Thyroid gland (tissue), 4 donors: ENCODE measurements at places on chromosomes 16 and 17. TPM values are rescaled to one million over a fixed set of nuclear protein-coding genes. Genes with fewer than 3 reads are reported as not detected.

The NPIPB4 gene
- 23.8 TPM for total RNA-seq

The MYH11 gene
- 28.8 TPM for total RNA-seq

The ARL4D gene
- 57.4 TPM for total RNA-seq

The TMEM220 gene
- 17.6 TPM for total RNA-seq

The PLXDC1 gene
- total RNA-seq, result 8.2 TPM

The HBA2 gene
- 32.6 TPM for total RNA-seq

The SHCBP1 gene
- not detected for total RNA-seq

The SNAI3 gene
- total RNA-seq, result 1.2 TPM

The ADAD2 gene
- total RNA-seq, result 0.54 TPM

The PLD2 gene
- total RNA-seq, result 10.7 TPM

The RNF112 gene
- 2.8 TPM for total RNA-seq

GRCh38 chr16:16144416-16144815, 78.9 kb downstream of the ABCC6 start:
- H3K27me3 ChIP-seq, result no peaks in the 10 kb centered on the region
- H3K27ac ChIP-seq, result peak overlapping the region; percentile 73
- H3K4me1 ChIP-seq, result peaks cover 39% of the 10 kb centered on the region

DNA sequence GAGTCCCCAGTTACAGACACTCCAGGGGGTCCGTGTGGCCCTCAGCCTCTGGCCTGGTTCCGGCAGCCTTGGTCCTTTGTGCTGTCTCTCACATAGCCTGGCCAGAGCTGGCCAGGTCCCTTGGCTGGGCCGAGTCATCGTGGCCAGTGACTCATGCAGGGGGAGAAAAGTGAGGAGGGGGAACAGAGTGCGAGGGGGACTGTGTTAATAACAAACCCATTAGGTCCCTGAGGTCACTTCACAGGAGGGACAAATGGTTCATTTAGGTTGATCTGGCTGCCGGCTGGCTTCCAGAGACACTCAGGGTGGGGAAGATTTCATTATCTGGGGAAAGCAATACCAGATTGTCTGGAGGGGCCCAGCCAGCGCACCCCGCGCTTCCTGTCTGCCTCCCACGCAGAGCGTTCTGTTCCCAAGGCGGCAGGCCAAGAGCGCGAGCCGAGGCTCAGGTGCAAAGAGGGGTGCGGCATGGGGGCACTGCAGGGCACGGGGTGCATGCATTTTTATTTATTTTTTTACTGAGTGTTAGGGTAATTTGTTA, 223.1 kb downstream of the SEC14L1 start:
- H3K4me3 ChIP-seq, result no peak overlapping the region
- H3K27ac ChIP-seq, result no peak overlapping the region
- DNase-seq, result no peak

- peaks cover 22% of the 10 kb centered on the region for H3K4me1 ChIP-seq
- no peak overlapping the region for H3K4me3 ChIP-seq
- H3K27ac ChIP-seq, result no peak overlapping the region
- no peak for DNase-seq
- no peaks in the 10 kb centered on the region for H3K27me3 ChIP-seq
- H3K36me3 ChIP-seq, result no peaks in the 10 kb centered on the region
Measured at GRCh38 chr17:62625184-62625869, 2.1 kb upstream of the MRC2 start.

GRCh38 chr17:29613352-29613837, 9.3 kb downstream of the CORO6 start:
- no peaks in the 10 kb centered on the region for H3K27me3 ChIP-seq
- peak overlapping the region; percentile 20 for H3K4me3 ChIP-seq
- H3K36me3 ChIP-seq, result no peaks in the 10 kb centered on the region
- peak; percentile 97 for DNase-seq
- H3K27ac ChIP-seq, result no peak overlapping the region

DNA sequence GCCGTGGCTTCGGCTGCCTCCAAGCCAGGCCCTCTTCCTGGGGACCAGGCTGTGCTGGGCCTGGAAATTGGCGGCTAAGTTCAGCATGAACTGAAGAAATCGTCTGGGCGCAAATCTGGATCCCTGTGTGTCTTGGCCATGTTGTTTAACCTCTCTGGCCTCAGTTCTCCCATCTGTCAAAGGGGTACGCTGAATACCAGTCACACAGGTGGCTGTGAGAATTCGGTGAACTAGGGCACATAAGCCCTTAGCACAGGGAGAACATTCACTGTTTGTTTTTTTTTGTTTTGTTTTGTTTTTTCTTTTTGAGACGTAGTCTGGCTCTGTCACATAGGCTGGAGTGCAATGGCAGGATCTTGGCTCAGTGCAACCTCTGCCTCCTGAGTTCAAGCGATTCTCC, 19.0 kb downstream of the LASP1 start:
- no peak overlapping the region for H3K4me3 ChIP-seq
- peaks cover 24% of the 10 kb centered on the region for H3K36me3 ChIP-seq
- no peak overlapping the region for H3K27ac ChIP-seq
- peaks cover 7% of the 10 kb centered on the region for H3K4me1 ChIP-seq
- no peak for DNase-seq

GRCh38 chr17:78281249-78281845, 49.9 kb downstream of the TMEM235 start:
- H3K4me1 ChIP-seq, result no peaks in the 10 kb centered on the region
- no peak overlapping the region for H3K4me3 ChIP-seq
- DNase-seq, result peak; percentile 65
- H3K27ac ChIP-seq, result no peak overlapping the region
- H3K36me3 ChIP-seq, result no peaks in the 10 kb centered on the region

DNA sequence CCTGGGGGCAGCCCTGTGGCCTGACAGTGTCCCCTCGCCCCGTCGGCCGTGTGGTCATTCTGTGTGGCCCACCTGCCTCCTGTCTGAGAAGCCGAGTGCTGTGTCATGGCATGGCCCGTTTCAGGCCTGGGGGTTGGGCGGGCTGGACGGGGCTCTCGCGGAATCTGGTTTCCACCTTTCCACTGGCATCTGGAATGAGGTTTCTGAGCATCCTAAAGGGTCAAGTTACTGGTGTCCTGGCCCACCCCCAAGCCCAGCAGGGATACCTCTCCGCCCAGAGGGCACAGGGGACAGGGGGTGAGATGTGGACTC, 7.8 kb downstream of the DBNDD1 start:
- H3K27me3 ChIP-seq, result no peaks in the 10 kb centered on the region
- no peak for DNase-seq
- H3K4me1 ChIP-seq, result no peaks in the 10 kb centered on the region
- no peak overlapping the region for H3K27ac ChIP-seq
- no peaks in the 10 kb centered on the region for H3K36me3 ChIP-seq

DNA sequence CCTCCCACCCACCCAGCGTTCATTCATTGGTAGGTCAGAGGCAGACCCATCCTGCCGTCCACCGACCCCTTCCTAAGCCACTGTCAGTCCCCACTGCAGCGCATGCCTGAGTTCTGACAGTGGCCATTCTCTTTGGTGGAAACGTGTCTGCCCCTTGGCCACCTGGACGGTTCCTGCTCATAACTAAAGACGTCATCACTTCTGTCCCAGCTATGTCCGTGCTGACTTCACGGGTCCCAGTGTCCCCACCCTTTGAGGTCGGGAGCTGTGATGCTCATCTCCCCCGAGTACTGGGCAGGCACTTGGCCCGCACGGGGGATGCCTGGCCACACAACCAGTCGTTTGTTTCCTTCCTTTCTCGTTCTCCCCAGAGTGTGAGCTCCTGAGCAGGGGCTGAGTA, 267.1 kb downstream of the C16orf95 start:
- no peak overlapping the region for H3K27ac ChIP-seq
- no peaks in the 10 kb centered on the region for H3K27me3 ChIP-seq
- no peaks in the 10 kb centered on the region for H3K36me3 ChIP-seq
- no peak for DNase-seq
- H3K4me3 ChIP-seq, result no peak overlapping the region

- DNase-seq, result no peak
- no peaks in the 10 kb centered on the region for H3K4me1 ChIP-seq
- no peaks in the 10 kb centered on the region for H3K36me3 ChIP-seq
- H3K27me3 ChIP-seq, result no peaks in the 10 kb centered on the region
Measured at GRCh38 chr17:31511195-31511578, 119.7 kb downstream of the RAB11FIP4 start.

- peaks cover 16% of the 10 kb centered on the region for H3K36me3 ChIP-seq
- no peak overlapping the region for H3K27ac ChIP-seq
- DNase-seq, result no peak
- peaks cover 20% of the 10 kb centered on the region for H3K4me1 ChIP-seq
- no peaks in the 10 kb centered on the region for H3K27me3 ChIP-seq
Measured at GRCh38 chr17:57110579-57111325, 25.7 kb downstream of the AKAP1 start.

DNA sequence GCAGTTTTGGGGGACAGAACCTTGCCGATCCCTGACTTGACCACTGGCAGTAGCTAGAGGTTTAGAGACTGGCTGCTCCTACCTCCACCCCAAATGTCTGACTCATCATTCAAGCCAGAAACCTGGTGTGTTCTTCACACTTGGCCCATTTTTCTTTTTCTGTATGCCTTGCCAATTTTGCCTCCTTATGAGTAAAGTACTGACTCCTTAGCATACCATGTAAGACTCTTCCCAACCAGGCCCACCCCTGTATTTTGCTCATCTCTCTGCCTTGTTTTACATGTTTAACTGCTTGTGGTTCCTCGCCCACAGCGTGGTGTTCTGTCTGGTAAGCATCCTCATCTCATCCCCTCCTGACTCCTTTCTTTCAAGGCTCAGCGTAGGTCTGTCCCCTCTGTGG, 37.9 kb downstream of the NUP88 start:
- H3K27ac ChIP-seq, result no peak overlapping the region
- peaks cover 92% of the 10 kb centered on the region for H3K36me3 ChIP-seq
- no peak overlapping the region for H3K4me3 ChIP-seq
- H3K27me3 ChIP-seq, result no peaks in the 10 kb centered on the region
- no peak for DNase-seq

GRCh38 chr17:29590411-29591145, 1.1 kb upstream of the GIT1 start:
- DNase-seq, result no peak
- no peaks in the 10 kb centered on the region for H3K27me3 ChIP-seq
- no peaks in the 10 kb centered on the region for H3K36me3 ChIP-seq
- H3K4me1 ChIP-seq, result peaks cover 50% of the 10 kb centered on the region
- H3K27ac ChIP-seq, result no peak overlapping the region

DNA sequence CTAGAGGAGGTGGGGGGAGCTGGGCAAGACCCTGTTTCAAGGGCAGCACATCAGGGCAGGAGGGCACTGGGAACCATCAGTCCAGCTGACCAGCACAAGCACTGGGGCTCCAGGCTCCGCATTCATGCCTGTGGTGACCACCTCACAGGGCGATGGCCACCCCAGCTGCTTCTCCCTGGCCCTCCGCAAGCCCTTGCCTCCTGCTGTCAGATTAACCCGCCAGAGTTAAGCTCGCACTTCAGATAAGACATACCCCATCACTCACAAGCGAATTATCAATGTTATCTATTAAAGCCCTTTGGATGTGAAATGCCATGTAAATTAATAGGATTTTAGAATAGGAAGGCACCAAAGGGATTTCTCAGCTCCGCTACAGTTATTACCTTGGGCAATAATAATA, 105.0 kb downstream of the CCDC182 start:
- H3K4me1 ChIP-seq, result peaks cover 6% of the 10 kb centered on the region
- H3K27ac ChIP-seq, result no peak overlapping the region
- H3K4me3 ChIP-seq, result no peak overlapping the region

DNA sequence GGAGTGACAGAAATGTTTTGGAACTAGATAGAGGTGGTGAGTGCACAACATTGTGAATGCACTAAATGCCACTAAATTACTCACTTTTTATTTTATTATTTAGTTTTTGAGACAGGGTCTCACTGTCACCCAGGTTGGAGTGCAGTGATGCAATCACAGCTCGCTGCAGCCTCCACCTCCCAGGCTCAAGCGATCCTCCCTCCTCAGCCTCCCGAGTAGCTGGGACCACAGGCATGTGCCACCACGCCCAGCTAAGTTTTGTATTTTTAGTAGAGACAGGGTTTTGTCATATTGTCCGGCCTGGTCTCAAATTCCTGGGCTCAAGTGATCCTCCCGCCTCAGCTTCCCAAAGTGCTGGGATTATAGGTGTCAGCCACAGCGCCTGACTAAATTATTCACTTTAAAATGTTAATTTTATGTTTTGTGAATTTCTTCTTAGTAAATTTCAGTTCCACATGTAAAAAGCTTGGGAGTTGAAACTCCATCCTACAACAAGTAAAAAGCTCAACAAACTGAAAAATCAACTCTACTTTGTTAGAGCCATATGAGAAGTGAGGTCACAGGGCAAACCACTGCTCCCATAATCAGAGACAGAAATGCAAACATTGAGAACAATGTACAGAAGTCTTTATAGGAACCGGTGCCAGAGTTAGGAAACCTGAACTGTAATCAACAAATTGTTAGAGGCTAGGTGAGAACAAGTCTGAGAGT, 13.8 kb upstream of the SLC5A10 start:
- no peaks in the 10 kb centered on the region for H3K4me1 ChIP-seq
- H3K36me3 ChIP-seq, result no peaks in the 10 kb centered on the region
- no peak overlapping the region for H3K27ac ChIP-seq
- no peaks in the 10 kb centered on the region for H3K27me3 ChIP-seq
- no peak for DNase-seq

DNA sequence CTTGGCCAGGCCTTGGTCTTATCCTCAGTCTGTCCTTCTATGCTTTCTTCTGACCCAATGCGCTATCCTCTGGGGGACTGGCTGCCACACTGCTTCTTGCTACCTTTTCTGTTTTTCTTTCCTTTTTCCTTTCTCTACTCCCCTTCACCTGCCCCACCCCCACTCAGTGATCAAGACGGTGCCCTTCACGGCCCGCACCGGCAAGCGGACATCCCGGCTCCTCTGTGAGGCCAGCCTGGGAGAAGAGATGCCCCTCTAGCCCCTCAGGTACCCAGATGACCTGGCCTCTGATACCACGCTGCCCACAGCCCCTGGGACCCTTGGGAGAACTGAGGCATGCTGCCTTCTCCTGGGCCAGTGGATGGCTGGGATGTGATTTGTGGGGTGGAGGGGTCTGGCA, 15.6 kb downstream of the SPATA32 start:
- H3K27ac ChIP-seq, result no peak overlapping the region
- H3K4me3 ChIP-seq, result no peak overlapping the region
- no peak for DNase-seq

- peaks cover 10% of the 10 kb centered on the region for H3K36me3 ChIP-seq
- H3K27ac ChIP-seq, result no peak overlapping the region
- peak; percentile 54 for DNase-seq
- peaks cover 12% of the 10 kb centered on the region for H3K4me1 ChIP-seq
Measured at GRCh38 chr17:48127371-48128051, 19.9 kb downstream of the SNX11 start.

DNA sequence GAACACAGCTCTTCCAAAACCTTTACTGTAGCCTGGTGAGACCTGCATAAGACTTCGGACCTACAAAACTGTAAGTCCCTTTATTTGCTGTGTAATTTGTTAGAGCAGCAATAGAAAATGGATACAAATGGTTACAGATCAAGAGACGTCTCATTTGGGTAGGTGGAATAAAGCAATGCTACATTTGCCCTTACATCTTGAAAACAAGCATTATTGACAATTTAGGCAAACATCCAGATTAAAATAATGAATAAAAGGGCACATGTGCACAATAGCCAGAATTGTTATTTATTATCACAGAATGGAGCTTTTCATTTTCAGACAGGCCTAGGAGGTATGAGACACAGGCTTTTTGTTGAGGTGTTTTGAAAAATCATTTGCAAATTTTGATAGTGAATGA, 222.2 kb upstream of the CPHXL start:
- H3K27me3 ChIP-seq, result no peaks in the 10 kb centered on the region
- DNase-seq, result no peak
- H3K27ac ChIP-seq, result no peak overlapping the region
- H3K36me3 ChIP-seq, result no peaks in the 10 kb centered on the region
- H3K4me3 ChIP-seq, result no peak overlapping the region
